RKO (cell line): ENCODE measurements at places on chromosomes 3 and 15.

DNA sequence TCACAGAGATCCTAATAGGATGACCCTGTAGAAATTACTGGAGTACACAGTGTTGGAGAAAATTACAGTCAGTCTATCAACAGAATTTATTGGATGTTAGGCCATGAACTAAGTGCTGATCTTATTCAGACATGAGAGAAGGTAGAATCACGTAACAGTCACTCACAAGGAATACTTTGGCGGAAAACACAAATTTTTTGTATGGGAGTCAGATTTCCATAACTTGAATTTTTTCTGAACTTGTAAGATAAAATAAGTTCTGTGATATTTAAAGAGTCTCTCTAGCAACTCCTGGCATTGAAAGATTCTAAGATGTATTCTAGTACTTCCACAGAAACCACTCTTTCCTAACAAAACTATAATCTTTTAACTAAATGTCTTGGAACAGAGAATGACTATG lies 178.8 kb upstream of the MME start:
- no peak for DNase-seq

DNA sequence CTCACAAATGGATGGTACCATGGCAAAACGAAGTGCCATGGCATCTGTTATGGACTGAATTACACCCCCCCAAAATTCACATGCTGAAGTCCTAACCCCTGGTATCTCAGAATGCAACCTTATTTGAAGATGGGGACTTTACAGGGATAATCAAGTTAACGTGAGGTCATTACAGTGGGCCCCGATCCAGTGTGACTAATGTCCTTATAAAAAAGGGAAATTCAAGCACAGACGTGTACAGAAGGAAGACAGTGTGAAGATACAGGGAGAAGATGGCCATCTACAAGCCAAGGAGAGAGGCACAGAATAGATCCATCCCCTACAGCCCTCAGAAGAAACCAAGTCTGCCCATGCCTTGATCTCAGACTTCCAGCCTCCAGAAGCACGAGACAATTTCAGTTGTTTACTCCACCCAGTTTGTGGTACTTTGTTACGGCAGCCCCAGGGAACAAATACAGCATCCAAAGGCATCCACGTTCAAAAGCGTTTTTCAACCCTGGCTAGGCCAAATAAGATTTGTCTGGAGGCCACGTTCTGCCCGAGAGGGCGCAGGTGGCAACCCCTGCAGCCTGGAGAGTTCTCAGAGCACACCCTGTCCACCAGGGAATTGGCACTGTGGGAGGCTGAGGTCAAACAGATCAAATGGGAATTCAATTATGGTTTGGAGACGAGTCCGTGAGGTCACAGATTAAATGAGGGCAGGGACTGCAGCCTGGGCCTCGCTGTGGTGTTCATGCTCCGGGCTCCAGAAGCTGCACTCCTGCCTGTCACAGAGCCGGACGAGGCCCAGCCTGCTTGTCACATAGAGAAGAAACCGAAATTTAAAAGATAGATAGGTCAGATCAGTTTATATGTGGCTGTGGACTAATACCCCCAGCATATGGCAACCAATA lies 494.8 kb downstream of the SHQ1 start:
- no peak for DNase-seq

- no peak for DNase-seq
Measured at GRCh38 chr3:16536996-16537395, 23.5 kb upstream of the RFTN1 start.

- DNase-seq: no peak
Measured at GRCh38 chr3:114452256-114452655, 158.4 kb downstream of the TIGIT start.

DNA sequence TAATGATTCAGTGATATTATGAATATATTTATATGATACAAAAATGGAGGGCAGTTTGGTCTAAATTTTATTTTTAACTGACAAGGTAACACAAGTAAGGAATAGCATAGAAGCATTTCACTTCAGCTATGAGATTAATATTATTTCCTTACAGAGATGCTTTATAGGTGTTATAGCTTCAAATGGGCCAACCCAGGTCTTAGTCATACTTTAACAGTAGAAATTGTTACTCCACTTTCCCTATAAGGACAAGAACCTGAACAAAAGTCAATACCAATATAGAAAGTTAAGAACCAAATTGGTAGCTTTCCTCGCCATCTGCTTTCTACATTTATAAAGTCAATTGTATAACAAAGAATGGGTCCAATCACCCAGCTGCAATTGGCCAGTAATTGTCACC lies 570.6 kb downstream of the FOXP1 start:
- DNase-seq: no peak

DNA sequence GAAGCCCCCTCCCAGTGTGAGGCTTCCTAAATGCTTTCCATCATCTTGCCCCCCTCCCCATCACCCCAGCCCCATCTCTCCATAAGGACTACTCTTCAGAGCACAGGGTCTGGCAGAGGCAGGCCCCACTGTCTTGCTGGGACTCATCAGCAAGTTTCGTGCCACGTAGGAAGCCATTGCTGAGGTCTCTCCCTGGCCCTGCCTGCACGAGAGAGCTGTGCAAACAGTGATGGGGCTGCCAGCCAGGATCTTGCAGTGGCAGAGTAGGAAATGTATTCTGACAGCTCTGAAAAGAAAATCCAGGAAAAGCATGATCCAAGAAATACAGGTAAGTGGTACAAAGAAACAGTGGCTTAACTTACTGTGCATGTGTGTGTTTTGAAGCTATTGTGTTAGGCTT lies 22.6 kb downstream of the ISL2 start:
- no peak for DNase-seq

GRCh38 chr15:94674296-94674695 lies 442.9 kb downstream of the MCTP2 start:
- no peak for DNase-seq

- peak; percentile 72 for DNase-seq
Measured at GRCh38 chr3:143974271-143975238, 2.9 kb downstream of the DIPK2A start.

- no peak for DNase-seq
Measured at GRCh38 chr15:50797926-50798325, 32.4 kb upstream of the SPPL2A start.

DNA sequence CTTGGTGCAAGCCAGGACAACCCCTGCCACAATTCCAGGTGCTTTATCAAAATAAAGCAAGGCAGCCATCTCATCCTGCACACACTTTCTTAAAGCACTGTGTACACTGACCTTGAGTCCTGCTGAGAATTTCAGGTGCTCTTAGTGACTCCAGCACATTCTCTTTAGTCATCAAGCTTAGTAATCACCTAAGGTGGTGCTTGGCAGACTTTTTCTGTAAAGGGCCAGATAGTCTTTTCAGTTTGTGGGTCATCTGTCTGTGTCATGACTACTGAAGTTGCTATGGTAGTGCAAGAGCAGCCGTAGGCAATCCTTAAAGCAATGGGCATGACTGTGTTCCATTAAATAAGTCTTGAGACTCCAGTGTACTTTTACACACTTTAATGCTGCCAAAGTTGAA lies 36.4 kb downstream of the RIOX2 start:
- no peak for DNase-seq

- DNase-seq: no peak
Measured at GRCh38 chr3:190265796-190266195, 56.5 kb downstream of the CLDN1 start.

GRCh38 chr15:37783290-37783689 lies 151.2 kb upstream of the TMCO5A start:
- no peak for DNase-seq

- peak; percentile 40 for DNase-seq
Measured at GRCh38 chr3:58609990-58610389, 32.8 kb upstream of the FAM107A start.

GRCh38 chr3:55615039-55615693 lies 128.1 kb upstream of the WNT5A start:
- no peak for DNase-seq

- no peak for DNase-seq
Measured at GRCh38 chr3:160648701-160649100, 28.3 kb upstream of the ARL14 start.

DNA sequence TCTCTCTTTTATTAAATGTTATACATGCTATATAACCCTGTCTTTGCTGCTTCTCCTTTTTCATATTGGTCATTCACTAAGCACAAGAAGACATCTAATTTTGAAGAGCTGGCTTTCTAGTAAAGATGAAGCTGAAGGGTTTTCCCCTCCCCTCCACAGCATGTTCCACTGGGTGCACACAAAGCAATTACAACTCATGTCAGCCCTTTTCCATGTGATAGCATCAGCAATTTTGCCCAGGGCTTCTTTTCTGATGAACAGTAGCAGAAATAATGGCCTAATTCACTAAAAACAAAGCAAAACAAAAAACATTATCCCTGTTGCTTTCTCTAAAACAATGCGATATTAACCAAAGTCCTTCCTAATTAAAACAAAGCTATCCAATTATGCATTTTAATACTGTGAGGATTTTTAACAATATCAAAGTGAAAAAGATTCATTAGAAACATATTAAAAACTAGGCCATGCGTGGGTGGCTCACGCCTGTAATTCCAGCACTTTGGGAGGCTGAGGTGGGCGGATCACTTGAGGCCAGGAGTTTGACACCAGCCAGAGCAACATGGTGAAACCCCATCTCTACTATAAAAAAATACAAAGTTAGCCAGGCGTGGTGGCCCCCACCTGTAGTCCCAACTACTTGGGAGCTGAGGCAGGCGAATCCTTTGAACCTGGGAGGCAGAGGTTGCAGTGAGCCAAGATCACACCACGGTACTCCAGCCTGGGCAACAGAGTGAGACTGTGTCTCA lies 12.2 kb upstream of the PIK3R4 start:
- no peak for DNase-seq

DNA sequence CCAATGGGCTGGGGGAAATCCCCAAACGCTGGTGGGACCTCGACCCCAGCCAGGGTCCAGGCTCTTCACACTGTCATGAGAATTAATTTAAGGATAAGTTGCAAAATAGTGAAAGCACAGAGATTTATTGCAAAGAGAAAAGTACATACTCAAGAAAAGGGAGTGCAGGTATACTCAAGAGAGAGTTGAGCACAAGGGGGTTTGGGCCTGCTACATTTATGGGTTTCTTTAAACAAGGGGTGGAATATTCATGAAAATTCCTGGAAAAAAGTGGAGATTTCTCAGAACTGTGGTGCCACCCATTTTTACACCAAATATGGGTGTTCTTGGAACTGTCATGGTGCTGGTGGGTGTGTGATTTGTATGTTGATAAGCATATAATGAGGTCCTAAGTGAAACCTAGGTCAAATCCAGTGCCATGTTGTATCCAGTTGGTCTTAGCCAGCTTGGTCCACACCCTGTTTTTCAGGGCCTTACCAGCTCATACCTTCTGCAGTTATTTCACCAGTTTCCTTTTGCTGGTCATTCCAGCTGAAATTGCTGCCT lies 32.6 kb upstream of the NEO1 start:
- no peak for DNase-seq

- no peak for DNase-seq
Measured at GRCh38 chr15:47603026-47603425, 114.3 kb upstream of the SEMA6D start.

DNA sequence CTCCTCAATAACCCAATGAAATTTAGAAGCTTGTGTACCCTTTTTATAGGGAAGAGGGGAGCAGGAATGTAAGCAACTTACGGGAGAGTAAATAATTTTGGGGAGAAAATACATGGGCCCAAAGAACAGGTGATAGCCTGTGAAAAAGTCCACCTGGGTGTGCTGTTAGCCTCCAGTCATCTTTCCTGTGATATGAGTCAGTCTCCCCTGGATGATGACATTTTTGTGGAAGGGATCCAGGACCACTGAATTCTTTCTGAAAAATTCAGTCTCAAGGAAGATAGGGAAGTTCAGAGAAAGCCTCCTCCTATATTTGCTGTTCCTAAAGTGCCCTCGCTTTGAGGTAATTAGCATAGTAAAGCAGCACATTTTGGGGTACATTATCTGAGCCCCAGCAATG lies 149.8 kb downstream of the SQOR start:
- no peak for DNase-seq
